Fibroblast of skin of left quadriceps (primary cell): ENCODE measurements at places on chromosomes 5 and 9.

GRCh38 chr5:143672806-143673205 lies 139.2 kb upstream of the HMHB1 start:
- DNase-seq = no peak

DNA sequence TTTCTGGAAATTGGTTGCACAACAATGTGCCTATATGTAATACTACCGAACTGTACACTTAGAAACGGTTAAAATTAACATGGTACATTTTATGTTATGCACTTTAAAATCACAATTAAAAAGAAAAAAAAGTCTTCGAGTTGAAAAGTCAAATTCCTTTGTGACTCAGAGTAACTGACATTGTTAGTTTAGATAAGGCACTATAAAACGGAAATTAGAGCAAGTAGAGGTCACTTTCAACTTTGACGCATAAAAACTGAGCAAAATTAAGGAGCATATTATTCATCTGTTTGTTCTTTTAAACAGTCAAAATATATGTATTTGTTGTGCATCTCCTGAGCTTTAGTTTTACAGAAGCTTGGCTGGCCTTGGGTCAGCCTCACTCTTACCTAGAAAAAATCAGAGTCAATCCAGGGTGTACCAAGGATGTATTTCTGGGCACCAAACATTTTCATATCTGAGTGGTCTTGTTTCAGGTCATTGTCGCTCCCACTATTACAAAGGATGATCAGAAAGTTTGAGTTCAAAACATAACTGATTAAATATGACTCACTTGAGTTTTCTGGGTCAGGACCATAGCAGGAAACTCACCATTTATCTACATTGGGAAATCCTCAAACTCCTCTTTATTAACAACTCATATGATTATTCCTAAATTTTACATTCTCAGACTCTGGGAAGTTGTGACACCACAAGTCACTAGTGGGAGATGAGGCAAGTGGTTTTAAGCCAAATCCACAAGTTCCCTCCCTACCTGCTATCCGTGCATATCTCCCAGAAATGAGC lies 160.6 kb downstream of the CCDC192 start:
- DNase-seq = no peak

DNA sequence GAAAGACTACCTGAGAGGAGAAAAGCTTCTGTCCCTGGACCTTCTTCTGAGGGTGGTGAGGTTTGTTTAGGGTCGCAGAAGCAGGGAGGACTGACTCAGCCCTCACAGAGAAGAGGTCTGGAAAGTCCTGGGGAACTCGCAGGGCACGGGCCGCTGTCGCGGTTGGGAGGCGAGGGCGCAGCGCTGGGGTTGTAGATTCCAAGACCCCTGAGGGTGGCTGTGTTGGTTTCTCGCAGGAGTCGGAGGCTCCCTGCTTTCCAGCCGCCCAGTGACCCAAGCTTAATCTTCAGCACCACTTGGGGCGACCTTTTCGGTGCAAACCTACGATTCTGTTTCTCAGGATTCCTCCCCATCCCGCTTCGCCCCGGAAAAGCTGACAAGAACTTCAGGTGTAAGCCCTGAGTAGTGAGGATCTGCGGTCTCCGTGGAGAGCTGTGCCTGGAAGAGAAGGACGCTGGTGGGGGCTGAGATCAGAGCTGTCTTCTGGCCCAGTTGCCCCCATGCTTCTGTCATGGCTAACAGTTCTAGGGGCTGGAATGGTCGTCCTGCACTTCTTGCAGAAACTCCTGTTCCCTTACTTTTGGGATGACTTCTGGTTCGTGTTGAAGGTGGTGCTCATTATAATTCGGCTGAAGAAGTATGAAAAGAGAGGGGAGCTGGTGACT lies 482 bp downstream of the SLC27A6 start:
- no peak for DNase-seq

DNA sequence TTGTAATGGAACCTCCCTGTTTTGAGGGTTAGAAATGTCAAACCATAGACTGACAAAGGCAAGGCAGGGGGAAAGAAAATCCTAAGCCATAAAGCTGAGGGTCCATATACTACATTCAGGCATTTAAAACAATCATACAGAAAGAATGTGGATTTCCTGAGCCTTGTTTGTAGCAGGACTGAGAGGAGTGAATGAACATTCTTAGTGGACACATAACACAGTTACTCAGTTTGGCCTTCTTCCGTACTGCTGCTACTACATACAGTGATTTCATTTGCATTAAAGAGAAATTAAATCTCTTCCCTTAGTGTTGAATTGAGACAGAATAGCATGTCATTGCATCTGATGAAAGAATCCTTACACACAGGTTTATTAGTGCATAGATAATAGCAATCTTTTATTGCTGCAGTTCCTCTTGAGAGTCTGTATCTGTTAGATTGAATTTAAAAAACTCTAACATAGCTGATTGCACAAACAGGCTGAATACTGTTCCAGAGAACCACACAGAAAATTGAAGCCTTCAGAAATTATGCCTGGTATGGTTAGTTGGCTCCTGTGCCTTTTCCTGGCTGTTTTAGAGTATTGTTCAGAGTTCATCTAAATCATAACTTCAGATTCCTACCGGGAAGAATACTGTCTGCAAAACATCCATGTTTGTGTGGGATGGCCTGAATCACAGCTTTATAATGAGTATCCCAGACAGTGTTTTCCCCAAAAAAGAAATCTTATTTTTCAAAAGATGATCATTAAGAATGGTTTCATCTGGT lies 2.0 kb upstream of the MTX3 start:
- no peak for DNase-seq

DNA sequence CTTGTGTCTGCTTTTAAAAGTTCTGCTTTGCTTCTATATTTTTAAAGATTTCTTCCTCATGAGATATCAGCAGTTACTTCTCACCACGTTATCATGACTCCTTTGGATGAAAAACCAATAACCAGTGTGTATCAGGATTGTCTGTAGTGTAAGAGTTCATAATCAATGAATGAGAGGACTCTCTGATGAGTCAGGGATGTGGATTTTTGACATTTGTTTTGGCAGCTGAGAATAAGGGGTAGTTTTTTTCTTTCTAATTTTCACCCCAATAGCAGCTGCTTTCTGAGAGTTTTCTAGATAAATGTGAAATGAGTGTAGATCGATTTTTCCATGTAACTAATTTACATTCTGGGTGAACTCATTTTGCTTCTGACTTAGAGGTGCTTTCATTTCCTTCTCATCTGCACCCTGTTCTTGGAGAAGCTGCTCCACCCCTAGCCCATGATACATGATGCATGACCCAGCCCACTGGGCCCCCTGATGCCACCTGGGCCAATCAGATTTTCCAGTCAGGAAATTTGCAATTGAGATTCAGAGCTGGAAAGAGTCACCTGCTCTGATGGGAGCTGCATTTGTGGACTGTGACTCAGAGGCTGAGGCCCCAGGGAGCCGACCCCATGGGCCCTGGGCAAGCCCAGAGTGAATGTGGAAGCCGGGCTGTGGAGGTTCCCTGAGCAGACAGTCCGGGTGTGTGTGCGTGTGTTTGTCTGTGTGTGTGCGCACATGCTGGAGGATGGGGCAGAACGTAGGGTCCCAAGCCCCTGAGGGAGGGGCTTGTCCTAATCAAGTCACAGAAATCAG lies 159.3 kb downstream of the RGS3 start:
- no peak for DNase-seq

GRCh38 chr5:58921159-58921558 lies 338.3 kb downstream of the RAB3C start:
- peak; percentile 22 for DNase-seq

GRCh38 chr9:6564360-6564759 lies 81.2 kb downstream of the GLDC start:
- no peak for DNase-seq
